Activated gamma-delta T cell treated with Interleukin-2 at 50 U/mL for 16 hours (primary cell): ENCODE measurements at places on chromosomes 12 and 14.

DNA sequence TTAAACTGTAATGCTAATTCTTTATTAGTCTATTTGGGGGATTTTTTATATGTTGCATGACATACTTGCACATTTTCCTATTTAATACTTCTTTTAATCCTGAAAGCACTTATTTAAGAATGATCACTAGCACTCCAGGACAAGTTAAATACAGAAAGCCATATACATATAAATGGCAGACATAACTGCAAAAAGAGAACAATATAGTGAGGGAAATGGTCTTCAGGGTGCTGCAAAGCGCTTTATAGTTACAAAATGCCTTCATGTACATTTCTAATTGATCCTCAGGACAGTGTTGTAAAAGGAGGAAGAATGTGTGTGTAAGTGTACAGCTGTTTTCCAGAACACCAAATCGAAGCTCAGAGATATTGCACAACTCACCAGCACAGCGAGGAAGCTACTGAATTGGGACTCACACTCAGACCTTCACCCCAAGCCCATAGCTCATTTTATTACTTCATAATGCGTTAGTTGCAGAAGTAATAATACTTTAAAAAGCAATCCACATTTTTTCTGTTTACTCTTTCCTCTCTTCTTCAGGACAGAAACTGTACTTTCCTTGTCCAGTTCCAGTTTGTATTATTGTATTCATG is 428.2 kb downstream of the RAD51B start:
- no peak for DNase-seq

DNA sequence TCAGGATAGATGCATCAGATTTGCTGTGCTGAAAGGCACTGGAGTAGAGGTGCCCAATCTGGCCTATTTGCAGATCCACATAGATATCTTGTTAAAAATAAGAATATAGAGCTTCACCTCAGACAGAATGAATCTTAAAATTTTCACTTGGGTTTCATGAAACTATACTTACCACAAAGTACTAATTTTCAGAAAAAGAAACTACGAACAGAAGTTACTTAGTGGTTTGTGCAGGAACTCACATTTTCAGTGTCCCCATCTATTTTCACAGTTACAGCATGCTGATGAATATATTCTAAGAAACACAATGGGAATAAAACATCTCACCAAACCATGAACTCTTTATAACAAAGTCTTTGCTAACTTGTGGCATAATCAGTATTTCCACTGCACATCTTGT is 449.4 kb downstream of the RERGL start:
- DNase-seq = no peak

DNA sequence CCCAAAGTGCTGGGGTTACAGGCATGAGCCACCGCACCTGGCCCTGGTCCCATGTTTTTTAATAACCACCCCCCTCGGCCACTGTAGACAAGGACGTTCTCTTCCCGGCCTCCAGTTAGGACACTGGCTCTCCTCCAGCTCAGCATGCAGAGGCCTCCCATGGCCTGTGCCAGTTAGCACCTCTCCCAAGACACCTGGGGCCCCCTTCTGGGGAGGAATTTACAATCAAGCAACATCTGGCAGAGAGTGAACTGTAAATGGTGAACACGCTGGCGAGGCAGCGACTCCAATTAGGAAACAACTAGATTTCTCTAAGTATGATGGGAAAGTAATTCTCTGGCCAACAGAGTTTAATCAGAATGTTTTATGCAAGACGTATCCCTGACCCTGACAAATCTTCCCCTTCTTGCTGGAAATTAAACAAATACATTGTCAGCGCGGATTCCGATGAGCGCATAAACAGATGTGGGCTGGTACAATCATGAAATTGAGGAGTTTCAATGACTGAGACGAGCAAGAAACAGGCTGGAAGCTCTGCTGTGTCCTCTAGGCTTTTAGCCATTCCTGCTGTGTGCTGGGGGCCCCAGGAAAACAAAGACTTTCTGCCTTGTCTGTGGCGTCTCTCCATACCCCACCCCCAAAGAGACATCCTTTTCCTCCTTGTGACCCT is 61.7 kb upstream of the DLK1 start:
- no peak for DNase-seq

DNA sequence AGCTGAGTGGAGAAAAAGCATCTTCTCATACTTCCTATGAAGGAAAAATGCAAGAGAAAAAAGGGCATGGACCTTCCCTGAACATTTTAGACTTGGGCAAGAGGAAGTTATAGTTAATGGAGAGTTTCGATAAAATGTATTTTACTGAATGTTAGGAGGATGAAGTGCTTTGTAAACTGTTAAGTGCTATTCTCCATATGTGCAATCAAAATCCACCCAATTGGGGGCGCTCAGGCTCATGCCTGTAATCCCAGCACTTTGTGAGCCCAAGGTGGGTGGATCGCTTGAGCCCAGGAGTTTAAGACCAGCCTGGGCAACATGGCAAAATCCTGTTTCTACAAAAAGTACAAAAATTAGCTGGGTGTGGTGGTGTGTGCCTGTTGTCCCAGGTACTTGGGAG is 1.9 kb upstream of the CNPY2 start:
- DNase-seq = no peak

DNA sequence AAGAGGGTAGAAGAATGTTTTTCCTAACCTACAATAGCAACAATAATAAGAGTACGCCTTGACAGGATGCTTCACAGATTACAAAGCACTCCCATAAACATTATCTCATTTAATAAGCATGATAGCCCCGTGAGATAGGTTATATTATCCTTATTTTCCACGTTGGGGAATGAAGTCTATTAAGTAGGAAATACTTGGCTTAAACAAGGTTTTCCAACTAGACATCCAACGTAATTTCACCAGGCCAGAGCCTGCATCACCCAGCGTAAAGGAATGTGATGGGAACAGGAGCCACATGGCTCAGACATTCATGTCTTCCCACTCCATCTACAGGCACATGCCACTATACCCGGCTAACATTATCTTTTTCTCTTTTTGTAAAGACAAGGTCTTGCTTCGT is 223.4 kb upstream of the AMIGO2 start:
- DNase-seq = no peak

DNA sequence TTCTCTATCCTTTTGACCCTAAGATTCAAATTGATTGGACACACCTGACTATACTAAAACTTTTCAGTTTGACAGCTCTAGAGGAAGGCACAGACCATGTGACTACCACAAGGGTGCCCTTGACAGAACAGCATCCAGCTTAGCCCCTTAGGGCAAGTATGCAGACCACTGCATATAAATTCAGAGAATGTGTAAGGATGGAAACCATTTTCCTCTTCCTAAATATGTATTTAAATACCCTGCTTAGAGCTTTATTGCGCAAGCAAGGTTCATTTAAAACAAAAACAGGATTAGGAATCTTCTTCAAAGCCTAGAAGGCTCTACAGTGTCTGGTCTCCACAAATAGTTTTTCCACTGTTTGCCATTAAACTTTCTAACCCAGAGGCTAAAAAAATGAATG is 202.8 kb downstream of the MED13L start:
- DNase-seq = no peak

DNA sequence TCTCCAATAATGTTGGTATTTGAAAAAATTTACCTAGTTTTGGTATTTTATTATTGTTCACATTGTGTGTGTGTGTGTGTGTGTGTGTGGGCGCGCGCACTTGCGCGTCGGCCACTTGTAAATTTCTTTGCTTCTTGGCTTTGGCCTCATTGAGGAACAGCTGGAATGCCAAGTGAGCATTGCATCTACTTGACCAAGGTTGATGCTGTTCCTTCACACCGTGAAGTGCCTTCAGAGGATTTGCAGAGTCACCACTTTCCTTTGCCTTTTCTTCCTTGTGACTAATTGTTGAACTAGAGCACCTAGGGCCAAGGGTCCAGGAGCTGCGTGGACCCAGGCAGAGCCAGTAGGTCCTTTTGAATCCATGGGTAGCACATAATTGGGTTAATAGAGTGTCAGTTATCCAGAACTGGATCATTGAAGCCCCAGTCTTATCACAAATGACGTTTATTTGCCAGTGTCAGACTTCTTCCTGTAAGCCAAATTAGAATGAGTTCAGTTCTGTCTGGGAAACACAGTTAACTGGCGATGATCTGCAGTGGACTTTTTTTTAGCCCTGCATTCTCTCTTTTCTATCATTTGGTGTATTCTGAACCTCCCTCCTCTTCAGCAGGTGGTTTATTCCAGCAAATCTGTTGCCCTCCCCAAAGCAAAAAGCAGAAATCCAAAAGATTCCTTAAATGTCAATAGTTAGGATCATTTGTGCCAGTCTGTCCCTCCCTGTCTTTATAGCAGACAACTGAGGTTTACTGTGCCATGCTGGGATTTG is 2.6 kb downstream of the PPP2R5C start:
- DNase-seq = no peak

DNA sequence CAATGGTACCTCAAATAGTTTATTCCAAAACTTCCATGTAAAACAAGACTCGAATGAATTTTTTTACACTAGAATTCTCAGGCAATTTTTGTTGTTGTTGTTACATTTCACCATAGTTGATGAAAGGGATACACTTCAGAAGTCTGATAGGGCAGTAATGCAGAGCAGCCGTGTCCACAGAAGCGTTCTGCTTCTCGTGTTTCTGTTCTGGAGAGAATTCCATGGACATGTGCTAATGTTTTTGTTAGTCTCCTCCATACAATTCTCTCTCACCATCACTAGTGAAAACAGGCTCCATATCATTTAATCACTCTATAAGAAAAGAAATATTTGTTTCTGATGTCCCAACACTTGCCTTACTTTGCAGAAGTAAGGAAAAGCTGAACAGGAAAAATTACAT is 606.1 kb downstream of the SLC16A7 start:
- no peak for DNase-seq

DNA sequence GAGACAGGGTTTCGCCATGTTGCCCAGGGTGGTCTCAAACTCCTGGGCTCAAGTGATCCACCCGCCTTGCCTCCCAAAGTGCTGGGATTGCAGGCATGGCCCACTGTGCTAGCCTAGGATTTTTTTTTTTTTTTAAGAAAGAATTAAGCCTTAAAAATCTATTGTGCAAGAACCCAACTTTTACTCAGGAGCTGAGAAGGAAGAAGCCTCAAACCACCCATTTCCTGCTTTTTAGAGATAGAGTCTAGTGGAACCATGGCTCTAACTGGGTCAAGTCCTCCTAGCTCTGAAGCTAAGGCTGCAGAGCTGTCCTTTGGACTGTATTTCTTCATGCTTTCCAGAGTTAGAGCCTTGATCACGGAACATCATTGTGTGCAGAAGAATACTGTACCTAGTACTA is 1.3 kb upstream of the TSFM start:
- no peak for DNase-seq

GRCh38 chr12:19869413-19869812 is 430.1 kb downstream of the AEBP2 start:
- DNase-seq = no peak

DNA sequence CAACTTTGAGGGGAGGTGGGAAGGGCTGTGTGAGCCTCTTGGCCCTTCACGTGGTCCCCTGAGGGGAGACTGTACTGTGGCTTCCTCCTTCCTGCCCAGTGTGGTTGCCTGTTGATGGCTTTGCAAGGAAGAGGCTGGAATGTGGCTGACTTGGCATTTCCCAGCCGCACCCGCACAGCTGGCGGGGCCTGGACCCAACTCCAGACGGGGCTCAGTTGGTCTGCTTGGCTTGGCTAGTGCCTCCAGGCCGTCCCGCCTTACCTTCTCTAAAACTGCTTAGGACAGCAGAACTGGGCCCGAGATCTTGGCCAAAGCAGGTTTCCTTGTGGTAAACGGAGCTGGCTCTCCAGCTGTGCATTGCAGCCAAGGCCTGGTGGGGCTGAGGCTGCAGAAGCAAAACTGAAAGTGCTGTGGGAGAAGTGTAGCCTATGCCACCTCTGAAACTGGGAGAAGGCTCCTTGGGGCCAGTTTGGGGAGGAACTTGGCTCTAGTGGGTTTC is 139.5 kb downstream of the SMOC1 start:
- DNase-seq = no peak

DNA sequence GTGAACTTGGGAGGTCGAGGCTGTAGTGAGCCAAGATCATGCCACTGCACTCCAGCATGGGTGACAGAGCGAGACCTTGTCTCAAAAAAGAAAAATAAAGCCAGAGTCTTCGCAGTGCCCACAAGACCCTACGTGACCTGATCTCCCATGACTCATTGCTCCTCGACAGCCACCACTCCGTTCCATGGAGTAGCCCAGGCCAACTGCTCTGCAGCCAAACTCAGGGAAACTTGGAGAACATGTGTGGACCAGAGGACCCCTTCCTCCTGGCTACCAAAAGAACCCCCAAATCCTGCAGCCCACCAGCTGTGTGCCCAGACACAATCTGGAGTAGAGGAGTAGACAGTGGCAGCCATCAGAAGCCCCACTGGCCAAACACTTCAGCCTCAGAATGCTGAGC is 32.1 kb upstream of the PPP2R5C start:
- DNase-seq = no peak

- DNase-seq = no peak
Measured at GRCh38 chr12:54054742-54055194, 1.1 kb downstream of the HOXC4 start.

- no peak for DNase-seq
Measured at GRCh38 chr12:101127521-101128219, 82.4 kb downstream of the SLC5A8 start.

DNA sequence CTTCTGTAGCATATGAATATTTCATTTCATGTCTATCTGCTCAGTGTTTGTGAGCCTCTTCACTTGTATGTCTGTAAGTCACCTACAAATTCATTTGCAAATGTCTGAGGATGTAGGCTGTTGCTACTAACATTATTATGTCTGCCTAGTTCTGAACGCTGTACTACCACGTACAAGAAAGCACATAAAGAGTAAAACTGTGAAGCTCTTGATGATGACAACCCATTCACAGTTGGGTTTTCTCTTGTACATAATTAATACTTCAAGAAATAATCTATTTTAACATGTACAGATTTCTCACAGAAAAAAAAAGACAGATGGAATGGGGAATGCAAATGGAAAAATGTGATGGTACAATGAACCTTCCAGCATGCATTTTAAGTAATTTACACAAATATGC is 64.3 kb upstream of the CPNE8 start:
- DNase-seq = no peak

GRCh38 chr12:102474438-102475064 is 5.8 kb downstream of the IGF1 start:
- no peak for DNase-seq

DNA sequence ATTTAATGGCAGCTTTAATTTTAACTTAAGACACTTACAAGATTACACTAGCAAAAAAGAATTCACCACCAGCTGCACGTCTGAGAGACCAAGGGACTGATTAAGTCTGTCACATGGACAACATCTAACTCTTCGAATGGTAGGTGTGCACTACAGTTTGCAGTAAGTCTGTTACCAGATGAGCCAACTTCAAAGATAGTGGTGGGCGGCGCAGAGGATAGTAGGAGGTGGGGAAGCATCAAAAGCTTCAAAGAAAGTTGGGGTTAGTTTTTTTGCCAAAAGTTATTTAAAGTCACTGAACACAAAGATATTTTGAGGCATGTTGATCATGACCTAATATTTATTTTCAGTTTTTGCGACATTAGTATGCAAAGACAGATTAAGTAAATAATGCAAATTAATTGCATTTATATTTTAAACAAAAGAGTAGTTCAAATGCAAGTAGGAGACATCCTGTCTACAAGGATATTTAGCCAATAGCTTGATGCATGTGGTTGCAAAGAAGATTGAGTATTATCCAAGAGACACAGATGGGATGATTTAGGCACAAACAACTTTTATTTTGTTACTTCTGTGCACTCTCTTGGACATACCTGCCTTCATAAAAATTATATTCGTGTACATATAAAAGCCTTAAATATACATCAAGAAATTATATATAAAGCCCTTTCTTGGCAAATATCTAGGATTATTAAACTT is 327.7 kb downstream of the BMP4 start:
- no peak for DNase-seq

- no peak for DNase-seq
Measured at GRCh38 chr12:73362666-73363065, 1090.5 kb downstream of the TRHDE start.
